ENCODE measurements at places on chromosomes 3 and 15. TPM values are rescaled to one million over a fixed set of nuclear protein-coding genes. Genes with fewer than 3 reads are reported as not detected.

The GOLGA6B gene
- not detected for total RNA-seq

The NME9 gene
- not detected for total RNA-seq

The DOCK3 gene
- 0.12 TPM for total RNA-seq

The TMEM108 gene
- total RNA-seq = 0.12 TPM

The ATP13A4 gene
- not detected for total RNA-seq
